ENCODE measurements at places on chromosomes 6 and 20. TPM values are rescaled to one million over a fixed set of nuclear protein-coding genes. Genes with fewer than 3 reads are reported as not detected.

DNA sequence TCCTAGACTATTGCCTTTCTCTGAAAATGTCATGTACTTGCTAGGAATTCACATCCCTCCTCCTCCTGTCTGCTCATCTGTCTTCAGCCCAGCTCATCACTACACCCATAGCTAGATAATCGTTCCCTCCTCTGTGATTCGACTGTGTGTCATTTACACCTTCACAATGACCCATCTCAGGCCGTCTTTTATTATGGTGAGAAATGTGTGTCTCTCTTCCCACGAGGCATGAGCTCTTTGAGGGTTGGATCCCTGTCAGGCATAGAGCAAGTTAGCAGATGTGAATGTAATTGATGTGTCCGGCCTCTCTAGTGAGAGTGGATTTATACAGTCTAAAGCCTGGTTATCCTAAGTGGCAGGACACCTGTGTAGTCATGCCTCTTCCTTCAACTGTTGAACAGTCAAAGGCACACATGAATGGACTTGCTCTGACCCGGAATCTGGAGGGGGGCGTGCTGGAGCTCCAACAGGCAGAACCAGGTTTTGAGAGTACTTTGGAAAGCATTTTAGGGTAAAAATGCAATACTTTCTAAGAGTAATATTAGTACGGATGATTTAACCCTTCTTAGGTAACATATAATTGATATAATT, 182.1 kb downstream of the UTRN start:
- no peak for DNase-seq

DNA sequence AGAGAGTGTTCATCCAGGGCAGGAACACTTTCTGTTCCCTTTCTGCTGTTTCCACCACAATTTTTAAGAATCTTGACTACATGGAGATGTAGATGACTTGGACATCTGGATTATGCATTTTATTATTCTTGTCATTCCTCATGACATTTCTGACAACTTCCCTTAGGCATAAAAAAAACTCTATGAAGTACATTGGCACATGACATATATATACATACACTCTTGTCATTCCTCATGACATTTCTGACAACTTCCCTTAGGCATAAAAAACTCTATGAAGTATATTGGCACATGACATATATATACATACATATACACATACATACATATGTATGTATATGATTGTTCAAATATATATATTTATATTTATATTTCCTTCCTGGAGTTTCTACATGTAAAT, 531.5 kb downstream of the COL12A1 start:
- no peak for DNase-seq

DNA sequence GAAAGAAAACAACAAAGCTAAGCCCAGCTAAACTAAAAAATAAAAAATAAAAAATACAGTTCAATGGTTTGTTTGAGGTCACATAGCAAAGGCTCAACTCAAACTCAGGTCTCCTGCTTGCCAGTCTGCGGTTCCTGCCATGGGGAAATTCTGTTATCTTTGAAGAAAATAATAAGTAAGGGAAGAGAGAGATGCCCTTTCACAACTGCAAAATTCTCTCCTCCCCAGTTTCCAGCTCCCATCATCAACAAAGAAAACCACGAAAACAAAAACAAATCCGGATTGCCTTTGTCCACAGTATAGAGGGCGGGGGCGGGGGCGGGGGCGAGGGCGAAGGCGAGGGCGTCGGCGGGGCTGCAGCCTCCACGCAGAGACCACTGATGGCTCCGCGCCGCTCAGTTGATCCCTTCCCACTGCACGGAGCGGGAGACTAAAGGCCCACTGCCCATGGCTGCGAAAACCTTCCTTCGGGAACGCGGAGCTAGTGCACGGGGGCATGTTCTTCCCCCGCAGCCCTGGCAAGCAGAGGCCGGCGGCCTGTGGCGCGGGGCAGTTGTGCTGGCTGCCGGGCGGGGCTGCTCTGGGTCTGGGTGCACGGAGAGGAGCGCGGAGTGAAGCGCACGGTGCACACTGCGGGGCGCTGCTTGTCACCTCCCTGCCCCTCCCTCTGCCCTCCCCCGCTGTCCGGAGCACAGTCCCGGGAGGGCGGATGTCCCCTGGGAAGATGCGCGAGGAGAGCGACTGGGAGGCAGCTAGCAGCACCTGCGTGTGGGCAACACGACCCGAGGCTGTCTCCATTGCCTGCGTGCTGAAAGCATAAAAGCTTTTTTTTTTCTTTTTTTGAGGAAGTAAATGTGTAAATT, 54.1 kb upstream of the TPD52L1 start:
- DNase-seq = peak; percentile 82

- peak; percentile 90 for DNase-seq
Observed at GRCh38 chr6:31680226-31681134, at the start of gene LY6G5C. Gene LY6G5C (minus strand): TSS chr6:31681067. CDS start chr6:31680373, 694 bp downstream.

GRCh38 chr20:53524589-53525312, 68.9 kb downstream of the ZNF217 start:
- no peak for DNase-seq

DNA sequence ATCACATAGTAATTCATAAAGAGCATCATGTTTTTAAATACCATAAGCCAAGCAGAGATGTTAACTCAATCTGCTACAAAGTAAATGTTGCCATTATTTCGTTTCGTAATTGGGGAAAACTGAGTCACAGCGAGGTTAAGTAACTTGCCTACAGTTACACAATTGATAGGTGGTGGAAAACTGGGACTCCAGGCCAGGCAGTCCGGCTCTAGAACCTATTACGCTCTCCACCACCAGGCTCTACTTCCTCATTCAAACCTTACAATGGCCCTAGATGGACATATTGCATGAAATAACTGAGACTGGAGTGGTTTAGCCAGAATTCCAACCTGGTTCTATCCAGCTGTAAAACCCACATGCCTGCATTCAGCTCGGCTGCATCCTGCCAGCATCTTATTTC, 58.2 kb downstream of the LINC00237 start:
- no peak for DNase-seq

Gene PGK2
- total RNA-seq = not detected

Gene OPN5
- total RNA-seq = not detected

Gene EEF1A2
- total RNA-seq = 0.67 TPM

Gene OGFR
- total RNA-seq = 58.2 TPM

All from upper lobe of right lung (tissue), 1 donor.